ENCODE measurements at places on chromosomes 1 and 21. TPM values are rescaled to one million over a fixed set of nuclear protein-coding genes. Genes with fewer than 3 reads are reported as not detected.

S100A6 gene
- 9.2 TPM for total RNA-seq

LIN28A gene
- total RNA-seq: not detected

CFAP107 gene
- total RNA-seq: not detected

CFHR2 gene
- not detected for total RNA-seq
